CD4-positive, alpha-beta memory T cell (primary cell): ENCODE measurements at places on chromosomes 4 and X. TPM values are rescaled to one million over a fixed set of nuclear protein-coding genes. Genes with fewer than 3 reads are reported as not detected.

Gene SOWAHD
- 2.0 TPM for total RNA-seq

Gene RASGEF1B
- total RNA-seq = 9.4 TPM

GRCh38 chr4:28744066-28744465, 1883.4 kb downstream of the STIM2 start:
- no peak for DNase-seq

DNA sequence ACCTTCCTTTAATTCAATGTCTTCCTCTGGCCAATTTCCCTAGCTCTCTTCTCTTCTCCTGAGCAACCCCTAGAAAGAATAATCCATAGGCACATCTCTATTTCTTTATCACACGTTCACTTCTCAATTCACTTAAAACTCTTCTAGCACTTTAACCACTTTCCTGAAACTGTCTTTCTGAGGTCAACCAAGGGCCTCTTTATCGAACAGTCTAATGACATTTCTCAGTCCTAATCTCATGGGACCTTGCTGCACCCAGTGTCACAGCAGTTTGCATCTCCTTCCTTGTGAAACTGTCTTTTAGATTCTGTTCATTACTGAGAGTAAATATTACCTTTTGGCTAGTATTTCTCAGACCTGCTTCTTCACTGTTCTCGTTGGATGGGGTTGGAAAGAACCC, 285.3 kb upstream of the RASGEF1B start:
- no peak for DNase-seq

Gene DMRTC1B
- 0.70 TPM for total RNA-seq

DNA sequence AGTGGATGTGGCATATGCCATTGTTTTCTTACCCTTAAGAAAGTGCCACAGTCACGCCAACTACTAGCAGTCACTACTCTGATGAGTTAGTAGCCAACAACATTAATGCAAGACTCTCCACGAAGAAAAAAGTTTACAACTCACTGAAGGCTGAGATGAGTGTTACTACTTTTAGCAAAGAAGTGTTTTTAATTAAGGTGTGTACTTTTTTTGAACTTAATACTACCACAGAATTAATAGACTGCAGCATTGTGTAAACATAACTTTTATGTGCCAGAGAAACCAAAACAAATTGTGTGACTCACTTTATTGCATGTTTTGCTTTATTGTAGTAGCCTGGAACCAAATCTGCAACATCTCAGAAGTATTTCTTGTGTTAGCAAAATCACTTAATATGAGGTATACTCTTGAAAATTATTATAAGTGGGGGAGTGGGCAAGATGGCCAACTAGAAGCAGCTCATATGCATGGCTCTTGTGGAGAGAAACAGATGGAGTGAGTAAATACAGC, 2.2 kb upstream of the UGT2B4 start:
- no peak for DNase-seq

- no peak for DNase-seq
Measured at GRCh38 chr4:109231331-109231730, 71.1 kb downstream of the COL25A1 start.

Gene GSX2
- total RNA-seq = not detected

DNA sequence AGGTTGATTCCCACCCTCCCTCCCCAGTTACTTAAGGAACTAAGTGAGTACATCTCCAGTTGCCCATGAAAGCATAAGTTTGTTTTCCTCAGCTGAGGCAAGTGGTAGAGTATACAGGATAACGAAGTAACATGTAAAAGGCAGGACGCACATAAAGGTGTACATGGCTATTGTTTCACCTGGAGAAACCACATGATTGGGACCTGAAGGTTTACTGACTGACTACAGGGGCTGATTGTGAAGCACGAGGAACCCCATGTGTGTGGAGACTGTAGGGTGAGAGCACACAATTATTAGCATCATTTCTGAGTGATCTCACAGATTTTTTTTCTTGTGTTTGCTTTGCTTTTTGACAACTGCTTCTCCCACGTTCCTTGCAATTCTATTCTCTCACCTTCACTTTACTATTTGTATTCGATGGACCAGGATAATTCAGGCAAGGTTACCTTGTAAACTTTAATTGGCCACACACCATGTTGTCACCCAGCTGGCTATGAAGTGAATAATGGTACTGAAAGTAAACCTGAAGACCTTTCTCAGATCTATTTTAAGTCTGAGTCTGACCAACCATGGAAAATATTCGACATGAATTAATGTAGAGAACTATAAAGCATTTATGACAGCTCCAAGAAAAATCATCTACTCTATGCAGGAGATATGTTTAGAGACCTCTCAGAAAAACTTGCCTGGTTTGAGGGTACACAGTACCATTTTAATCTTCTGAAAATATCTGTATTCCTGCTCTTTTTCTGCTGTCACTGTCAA, 102.5 kb upstream of the MYOZ2 start:
- no peak for DNase-seq

GRCh38 chrX:7068939-7069367, 78.6 kb upstream of the STS start:
- peak; percentile 22 for DNase-seq

DNA sequence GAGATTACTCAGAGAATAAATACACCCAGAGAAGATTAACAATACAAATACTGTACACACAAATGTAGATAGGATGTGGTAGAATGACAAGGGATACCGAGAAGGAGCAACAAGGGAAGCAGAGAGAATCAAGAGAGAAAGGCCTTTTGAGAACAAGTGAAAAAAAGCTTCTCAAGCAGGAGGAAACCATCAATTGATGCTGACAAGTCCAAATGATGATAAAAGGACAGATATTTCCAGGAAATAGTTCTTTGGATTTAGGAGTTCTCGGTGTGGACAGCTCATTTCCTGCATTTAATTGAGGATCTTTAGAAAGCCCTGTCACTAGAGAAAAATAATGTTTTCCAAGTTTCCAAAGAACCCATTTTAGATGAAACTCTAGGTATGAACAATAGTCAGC, 48.1 kb downstream of the NPY5R start:
- DNase-seq = no peak

Gene IL2RG
- 379 TPM for total RNA-seq

Gene ARHGEF6
- total RNA-seq = 83.4 TPM

Gene HSFX2
- not detected for total RNA-seq

Gene SAGE1
- total RNA-seq = not detected

GRCh38 chrX:443536-444210, 57.0 kb upstream of the PPP2R3B start:
- DNase-seq = no peak

GRCh38 chr4:52052475-52052780, 1.3 kb downstream of the SPATA18 start:
- no peak for DNase-seq

Gene RS1
- not detected for total RNA-seq

DNA sequence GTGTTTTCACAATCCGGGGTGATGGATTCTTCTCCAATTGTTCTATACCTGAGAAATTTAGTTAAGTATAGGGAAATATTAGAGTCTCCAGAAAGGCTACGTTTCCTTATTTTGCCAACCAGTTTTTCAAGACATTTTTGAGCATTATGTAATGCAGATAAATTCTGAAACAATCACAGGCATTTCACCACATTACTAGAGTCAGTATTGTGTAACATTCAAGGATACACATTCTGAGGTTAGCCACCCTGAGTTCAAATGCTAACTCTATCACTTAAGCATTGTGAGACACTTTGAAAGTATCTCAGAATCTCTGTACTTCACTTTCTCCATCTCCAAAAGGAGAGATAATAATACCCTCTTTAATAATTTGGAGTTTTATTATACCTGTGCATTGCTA, 10.6 kb downstream of the SULT1B1 start:
- no peak for DNase-seq

Gene USP17L12
- total RNA-seq = not detected

DNA sequence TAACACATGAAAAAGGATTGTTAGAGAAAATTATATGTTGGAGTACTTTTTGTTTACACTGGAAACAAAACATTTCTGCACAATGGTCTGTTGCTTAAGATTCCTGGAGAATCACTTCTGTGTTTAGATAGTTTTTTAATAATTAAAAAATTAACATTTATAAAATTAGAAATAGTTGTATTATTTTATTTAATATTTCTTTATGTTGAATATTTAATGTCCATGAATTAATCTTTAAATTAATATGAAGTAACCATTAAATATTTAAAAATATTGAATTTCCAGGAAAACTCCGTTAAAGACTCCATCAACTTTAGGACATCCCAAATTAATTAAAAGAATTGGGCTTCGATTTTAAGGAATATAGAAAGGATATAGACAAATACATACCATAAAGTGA, 797.1 kb upstream of the GALNTL6 start:
- no peak for DNase-seq

Gene BMPR1B
- total RNA-seq = not detected

DNA sequence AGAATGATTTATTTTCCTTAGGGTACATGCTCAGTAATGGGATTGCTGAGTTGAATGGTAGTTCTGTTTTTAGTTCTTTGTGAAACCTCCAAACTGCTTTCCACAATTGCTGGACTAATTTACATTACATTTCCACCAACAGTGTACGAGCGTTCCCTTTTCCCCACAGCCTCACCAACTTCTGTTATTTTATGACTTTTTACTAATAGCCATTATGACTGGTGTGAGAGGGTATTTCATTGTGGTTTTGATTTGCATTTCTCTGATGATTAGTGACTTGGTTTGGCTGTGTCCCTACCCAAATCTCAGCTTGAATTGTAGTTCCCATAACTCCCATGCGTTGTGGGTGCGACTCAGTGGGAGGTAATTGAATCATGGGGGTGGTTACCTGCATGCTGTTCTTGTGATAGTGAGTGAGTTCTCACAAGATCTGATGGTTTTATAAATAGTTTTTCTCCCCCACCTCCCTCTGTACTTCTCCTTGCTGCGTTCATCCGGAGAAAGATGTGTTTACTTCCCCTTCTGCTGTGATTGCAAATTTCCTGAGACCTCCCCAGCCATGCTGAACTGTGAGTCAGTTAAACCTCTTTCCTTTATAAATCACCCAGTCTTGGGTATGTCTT, 95.1 kb downstream of the GBA3 start:
- DNase-seq = no peak

Gene MAGEB17
- total RNA-seq = not detected
